ENCODE measurements at places on chromosomes 7 and 10.

- peak; percentile 21 for DNase-seq
These were observed 459 bp downstream of the CYCS start for GRCh38 chr7:25124465-25125136.

DNA sequence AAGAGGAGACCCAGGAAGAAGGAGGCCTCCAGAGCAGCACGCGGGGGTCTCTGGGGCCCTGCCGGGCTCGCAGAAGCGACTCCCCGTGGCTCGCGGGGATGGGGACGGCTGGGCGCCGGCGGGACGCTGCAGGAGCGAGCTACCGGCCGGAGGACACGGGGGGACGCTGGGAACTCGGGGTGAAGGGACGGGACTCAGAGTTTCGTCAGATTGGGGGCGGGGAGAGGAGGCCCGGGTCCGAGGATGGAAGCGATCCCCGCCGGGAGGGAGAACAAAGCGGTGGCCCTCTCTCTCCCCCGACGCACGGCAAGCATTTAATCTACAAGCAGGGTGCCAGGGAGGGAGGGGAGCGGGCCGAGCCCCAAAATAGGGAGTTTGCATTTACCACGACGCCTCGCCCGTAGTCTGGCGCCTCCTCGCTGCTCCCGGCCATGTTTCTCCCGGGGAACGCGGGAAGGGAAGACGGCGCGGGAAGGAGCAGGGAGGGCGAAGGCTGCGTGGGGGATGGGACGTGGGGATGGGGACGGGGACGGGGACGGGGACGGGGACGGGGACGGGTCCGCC lies at the start of gene PRTFDC1:
TSS of gene PRTFDC1 (minus strand) at position 464 of the 564 bp plus-strand sequence. CDS start at position 433, 31 bp downstream.
- peak; percentile 30 for DNase-seq

- DNase-seq: no peak
These were observed 57.8 kb upstream of the AGBL3 start for GRCh38 chr7:134928554-134928953.

DNA sequence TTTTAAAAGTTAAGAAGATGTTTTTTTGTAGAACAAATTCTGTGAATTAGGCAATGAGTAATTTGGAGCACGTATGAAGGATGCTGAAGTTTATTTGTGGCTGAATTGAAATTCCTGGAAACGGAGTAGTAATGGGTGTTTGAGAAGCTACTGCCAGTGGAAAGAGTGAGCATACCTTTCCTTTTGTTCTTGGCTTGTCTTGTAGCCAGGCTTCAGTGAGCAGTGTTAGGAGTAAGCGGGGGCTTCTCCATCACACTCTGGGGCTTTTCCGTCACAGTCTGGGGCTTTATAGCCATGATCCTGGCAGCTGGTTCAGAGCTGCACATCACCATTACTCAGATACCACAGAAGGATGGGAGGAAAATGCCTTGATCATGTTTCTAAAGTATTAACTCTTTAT lies 32.3 kb downstream of the GARS1 start:
- no peak for DNase-seq

DNA sequence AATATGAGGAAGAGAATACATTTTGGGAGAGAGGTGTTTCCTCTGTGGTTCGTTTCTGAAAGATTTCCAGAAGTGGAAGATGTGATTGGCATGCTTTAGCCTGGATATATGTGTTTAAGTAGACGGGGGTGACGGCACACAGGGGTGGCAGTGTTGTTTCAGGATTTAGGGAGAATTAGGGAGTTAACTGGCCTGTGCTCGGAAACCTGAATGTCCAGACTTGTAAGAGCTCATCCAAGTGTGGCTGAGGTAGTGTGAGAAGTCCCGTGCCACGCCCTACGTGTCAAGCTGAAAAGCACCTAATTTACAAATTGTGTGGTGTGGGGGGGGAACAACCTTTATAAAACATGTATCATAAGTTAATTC lies 1.1 kb downstream of the RALA start:
- peak; percentile 47 for DNase-seq

DNA sequence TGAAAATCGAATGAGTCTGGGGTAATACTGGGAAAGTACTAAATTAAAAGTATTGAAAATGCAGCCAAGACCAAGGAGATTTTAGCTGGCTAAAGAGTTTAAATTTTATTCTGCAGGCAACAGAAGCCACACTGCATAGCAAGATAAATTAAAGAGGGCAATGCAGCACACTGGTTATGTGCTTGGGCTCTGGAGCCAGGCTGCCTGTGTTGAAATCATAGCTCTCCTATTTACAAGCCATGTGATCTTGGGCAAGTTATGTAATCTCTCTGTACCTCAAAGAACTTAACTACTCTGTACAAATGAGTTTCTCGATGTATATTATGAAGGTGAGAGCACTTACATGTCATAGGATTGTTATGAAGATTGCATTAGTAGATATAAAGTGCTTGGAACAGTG lies 9.9 kb downstream of the SLC25A13 start:
- DNase-seq: no peak

DNA sequence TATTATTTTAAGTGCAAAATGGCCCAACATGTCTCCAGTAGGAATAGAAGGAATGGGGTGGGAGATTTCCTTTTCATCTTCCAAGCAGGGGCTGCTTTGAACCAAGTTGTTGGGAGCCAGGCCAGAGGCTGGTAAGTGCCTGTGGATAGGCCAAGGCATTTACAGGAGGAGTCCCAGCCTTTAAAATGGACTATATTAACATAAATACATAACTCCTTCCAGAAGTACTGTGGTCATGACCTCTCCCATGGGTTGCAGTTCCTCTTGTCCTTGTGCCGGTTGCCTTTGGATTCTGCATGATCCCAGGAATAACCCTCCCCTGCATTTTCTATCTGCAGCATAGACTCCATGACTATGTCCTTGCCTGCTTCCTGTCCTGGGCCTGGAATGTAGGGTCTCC lies 95.8 kb downstream of the SEC23IP start:
- DNase-seq: no peak

GRCh38 chr7:134021836-134022235 lies 105.3 kb upstream of the LRGUK start:
- DNase-seq: no peak

GRCh38 chr10:111556666-111557065 lies 479.8 kb downstream of the ADRA2A start:
- DNase-seq: no peak

- DNase-seq: peak; percentile 66
These were observed 884 bp downstream of the ICA1 start for GRCh38 chr7:8260871-8261694.

DNA sequence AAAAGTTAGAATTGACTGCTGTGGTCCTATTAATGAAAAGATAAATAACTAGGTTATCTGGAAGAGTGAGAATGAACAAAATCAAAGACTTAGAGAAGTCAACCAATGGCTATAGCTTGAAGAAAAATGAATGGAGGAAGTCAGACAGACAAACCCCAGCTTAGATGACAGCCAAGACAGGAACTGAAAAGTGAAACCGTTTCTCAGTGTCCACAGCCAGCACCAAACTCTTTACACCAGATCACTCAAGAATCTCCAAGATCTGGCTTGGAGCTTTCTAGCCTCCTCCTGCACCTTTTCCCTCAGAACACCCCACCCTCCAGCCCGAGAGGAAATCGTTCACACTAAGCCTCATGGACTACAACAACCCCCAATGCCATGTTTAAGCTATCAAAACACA lies 167.0 kb downstream of the SFMBT2 start:
- DNase-seq: no peak

GRCh38 chr10:69375307-69376151 lies 41.2 kb downstream of the TACR2 start:
- DNase-seq: no peak

DNA sequence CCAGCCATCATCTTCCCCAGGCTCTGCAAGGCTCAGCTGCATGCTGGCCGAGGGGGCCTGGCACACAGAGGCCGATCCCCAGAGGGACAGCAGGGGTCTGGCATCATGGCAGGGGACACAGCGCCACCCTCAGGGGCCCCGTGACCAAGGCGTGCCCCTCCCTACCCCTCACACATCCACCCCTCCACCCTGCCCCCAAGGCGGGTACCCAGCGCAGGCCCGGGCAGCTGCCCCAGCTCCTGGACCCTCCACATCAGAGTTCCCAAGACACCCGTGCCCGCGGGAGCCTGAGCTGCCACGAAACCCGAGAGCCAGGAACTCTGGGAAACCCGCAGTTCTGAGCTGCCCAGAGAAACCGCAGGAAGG lies 46.5 kb upstream of the TNRC18 start:
- DNase-seq: no peak

GRCh38 chr7:23276376-23276775 lies 22.8 kb upstream of the MALSU1 start:
- no peak for DNase-seq

DNA sequence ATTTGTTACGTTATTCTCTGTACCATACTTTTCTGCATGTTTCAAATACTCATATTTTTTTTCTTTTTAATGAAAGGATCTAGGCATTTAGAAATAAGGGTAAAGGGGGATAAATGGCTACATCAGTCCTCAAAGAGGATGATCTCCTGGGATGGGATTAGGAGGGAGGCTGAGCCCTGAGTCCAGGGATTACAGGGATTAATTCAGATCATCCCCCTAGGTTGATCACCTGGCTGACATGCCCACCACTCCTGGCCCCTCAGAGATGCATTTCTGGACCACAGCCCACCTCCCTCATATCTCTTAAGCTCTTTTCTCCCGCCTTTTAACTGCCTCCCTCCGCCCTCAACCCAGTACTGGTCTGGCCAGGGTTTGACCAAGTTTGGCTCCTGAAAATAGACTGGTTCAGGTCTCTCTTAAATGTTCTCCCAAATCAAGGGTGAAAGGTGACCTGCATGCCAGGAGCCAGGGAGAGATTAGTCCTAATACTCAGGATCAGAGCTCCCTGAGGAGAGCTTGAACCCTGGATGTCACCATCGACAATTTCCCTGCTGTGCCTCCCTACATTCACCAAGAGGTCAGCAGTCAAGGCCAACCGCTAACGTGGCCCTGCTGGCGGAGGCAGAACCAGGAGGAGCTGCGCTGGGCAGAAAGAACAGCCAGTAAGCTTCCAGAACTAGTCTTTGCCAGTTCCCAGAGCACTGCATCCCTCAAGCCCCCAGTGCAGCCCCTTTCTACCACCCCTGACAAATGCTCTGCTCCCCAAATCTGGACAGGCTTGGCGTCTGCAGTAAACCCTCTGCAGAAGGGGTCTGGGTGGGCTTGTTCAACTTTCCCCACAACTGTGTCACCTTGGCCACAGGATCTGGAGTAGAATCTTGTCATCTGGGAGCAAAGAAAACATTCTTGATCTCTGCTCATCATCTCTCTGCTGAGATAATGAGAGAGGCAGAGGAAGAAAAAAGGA lies 3.0 kb upstream of the CCDC136 start:
- no peak for DNase-seq

- no peak for DNase-seq
These were observed 15.4 kb downstream of the CHST15 start for GRCh38 chr10:124078028-124078427.

DNA sequence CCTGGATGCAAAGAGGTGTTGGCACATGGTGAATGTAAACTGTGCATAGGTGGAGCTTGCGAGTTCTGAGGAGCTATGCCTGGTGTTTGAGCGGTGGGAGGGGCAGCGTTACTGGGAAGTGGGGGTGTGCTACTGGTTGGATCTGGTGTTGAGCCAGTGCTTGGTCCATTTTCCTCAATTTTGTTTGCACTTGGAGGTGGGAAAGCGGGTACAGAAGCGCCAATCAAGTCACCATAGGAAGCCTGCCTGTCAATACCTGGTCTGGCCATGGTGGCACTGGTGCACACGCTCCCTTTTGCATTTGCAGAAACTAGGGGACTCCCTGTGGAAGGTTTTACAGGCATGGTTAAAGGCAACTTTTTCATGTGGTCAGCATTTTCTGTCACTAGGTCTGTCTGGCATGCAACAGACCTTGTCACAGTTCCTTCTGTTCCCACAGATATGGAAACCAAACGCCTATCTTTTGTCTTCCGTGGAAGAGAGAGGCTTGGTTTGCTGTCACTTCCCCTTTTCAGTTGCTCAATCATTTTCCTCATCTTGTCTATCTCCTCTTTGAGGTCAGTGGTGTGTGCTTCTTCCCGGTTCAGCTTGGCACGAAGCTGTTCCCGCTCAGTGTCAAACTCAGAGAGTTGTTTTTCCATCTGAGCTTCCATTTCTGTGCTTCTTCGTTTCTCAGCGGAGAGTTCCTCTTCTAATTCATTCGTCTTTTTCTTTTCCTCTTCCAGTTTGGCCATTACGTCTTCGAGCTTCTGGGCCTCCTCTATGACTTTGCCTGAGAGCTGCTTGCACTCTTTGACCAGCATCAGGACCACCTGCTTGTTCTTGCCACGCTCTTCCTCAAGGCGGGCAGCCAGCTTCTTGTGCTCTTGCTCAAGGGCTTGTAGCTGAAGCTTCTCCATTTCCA lies 81.1 kb downstream of the CTTNBP2 start:
- DNase-seq: no peak

DNA sequence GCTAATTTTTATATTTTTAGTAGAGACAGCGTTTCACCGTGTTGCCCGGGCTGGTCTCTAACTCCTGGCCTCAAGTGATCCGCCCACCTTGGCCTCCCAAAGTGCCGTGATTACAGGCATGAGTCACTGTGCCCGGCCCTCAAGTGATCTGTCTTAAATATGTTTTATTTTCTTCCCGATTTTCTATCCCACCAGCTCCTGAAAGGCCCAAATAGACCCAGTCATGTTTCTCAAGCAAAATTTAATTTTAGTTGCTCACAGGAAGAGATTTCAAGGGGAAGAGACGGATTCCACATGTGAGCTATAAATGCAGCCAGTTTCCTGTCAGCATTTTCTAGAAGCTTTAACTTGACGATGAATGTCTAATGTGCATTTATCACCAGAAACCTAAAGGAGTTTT lies 12.0 kb downstream of the DENND10 start:
- no peak for DNase-seq

- no peak for DNase-seq
These were observed 34.6 kb upstream of the LRRC4 start for GRCh38 chr7:128065872-128066271.

- DNase-seq: no peak
These were observed 160.1 kb downstream of the CFTR start for GRCh38 chr7:117639966-117640365.

- DNase-seq: no peak
These were observed 66.5 kb downstream of the VPS50 start for GRCh38 chr7:93298671-93299070.

DNA sequence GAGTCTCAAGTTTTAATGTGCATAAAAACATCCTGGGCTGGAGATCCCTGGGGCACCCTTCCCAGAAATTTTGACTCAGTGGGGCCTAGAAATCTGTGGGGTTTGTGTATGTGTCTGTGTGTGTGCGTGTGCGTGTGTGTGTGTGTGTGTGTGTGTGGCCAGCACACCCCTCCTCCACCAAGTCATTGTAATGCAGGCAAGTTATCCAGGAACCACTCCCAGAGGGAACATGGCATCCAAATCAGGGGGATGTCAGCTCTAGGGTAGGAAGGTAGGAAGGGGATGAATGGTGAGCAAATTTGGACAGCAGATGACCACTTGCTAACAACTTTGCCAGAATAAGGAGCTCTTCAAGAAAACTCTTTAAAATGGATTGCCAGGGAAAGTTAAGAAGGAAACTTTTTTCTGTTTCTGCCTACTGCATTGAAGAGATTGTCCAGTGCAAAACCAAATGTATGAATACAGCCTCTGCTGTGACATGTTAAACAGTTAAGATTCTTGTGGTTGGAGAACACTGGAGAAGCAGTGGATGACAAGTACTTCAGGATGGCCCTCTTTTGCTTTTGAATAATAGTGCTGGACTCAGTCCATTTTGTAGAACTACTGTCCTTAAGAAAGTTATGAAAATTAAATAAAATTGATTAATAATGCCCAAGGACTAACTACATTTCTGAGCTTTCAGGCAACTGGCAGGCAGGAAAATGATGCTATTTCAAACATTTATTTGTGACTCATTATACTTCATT lies 12.3 kb downstream of the STAMBPL1 start:
- peak; percentile 35 for DNase-seq

- no peak for DNase-seq
These were observed 29.9 kb upstream of the ZMIZ1 start for GRCh38 chr10:79038841-79039201.

Measured in kidney tubule cell (primary cell).